ENCODE measurements at places on chromosomes 11 and 22.

DNA sequence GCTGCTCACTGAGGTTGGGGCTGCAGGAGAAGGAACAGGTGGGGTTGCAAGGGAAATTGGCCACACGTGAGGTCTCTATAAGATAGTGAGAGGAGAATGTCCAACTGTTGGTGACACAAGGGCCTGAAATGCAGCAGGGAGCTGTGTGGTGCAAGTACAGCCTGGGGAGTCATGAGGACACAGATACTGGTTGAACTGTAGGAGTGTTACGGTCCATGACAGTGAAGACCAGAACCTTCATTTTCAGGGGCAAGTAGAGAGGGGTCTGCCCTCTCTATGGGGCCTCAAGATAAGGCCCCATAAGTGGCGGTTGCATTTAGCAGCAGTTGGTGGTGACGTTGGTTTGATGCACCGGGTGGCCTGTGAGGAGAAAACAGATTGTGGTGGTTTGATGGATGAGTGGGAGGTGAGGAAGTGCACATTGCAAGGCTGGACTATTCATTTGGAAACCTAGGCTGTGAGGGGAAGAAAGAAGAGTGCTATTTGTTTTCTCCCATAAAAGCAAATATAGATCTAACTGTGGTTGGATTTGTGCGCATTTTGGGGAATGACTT is 39.4 kb downstream of the MICAL2 start:
- DNase-seq, result no peak

DNA sequence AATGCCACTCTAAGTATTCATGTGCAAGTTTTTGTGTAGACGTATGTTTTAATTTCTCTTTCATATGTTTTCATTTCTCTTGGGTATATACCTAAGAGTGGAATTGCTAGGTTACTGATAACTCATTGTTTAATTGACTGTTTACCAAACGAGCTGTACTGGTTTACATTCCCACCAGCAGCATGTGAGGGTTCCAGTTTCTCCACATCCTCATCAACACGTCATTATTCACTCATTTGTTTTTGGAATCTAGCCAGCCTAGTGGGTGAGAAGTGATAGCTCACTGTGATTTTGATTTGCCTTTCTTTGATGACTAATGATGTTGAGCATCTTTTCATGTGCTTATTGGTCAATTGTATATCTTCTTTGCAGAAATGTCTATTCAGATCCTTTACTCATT is 4.0 kb downstream of the ANKRD13D start:
- DNase-seq, result no peak

- DNase-seq, result no peak
Observed at GRCh38 chr11:111748035-111748804, 18.0 kb downstream of the PPP2R1B start.

- DNase-seq, result no peak
Observed at GRCh38 chr11:74641905-74642304, 49.5 kb downstream of the POLD3 start.

All from SJCRH30 (cell line).